ENCODE measurements at places on chromosomes 2 and 18.

DNA sequence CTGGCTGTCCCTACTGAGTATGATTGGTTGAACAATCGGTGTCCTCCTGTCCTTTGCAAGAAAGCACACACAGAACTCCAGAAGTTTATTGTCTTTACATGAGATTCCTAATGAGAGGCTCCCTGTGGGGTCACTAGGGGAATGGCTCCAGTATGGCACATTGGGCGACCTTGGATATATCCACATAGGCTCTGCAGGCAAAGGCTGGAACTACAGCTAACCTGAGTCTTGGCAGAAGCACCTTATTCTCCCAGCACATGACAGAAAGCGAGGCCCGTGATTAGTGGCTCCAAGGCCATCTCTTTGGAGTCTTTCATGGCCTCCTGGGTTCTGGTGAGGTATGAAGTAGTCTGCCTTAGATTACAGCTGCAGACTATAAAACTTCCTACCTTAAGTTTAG lies 49.0 kb downstream of the ZDBF2 start:
- no peak for DNase-seq

DNA sequence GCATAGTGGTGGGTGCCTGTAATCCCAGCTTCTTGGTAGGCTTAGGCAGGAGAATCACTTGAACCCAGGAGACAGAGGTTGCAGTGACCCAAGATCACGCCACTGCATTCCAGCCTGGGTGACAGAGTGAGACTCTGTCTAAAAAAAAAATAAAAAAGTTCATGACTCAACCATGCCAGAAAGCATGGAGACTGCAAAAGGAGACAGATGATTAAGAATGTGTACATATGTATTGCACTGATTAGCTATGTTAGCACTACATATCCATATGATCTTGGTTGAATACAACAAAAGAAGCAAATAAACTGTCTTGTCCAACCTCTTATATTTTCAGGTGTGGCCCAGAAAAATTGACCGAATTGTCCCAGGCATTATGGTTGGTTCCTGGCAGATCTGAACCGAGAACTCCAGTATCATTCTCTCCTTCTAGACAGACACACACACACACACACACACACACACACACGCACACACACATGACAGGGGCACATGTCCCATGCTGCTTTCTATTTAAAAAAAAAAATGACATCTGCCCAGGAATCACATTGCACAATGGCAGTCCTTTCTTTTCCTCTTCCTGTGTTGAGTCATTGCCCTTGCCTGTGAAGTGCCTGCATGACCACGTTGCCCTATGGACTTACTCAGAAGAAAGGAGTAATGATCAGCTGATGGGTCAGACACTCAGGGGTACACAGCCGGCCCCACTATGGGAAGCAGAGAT lies 65.6 kb downstream of the MYCN start:
- DNase-seq, result no peak

DNA sequence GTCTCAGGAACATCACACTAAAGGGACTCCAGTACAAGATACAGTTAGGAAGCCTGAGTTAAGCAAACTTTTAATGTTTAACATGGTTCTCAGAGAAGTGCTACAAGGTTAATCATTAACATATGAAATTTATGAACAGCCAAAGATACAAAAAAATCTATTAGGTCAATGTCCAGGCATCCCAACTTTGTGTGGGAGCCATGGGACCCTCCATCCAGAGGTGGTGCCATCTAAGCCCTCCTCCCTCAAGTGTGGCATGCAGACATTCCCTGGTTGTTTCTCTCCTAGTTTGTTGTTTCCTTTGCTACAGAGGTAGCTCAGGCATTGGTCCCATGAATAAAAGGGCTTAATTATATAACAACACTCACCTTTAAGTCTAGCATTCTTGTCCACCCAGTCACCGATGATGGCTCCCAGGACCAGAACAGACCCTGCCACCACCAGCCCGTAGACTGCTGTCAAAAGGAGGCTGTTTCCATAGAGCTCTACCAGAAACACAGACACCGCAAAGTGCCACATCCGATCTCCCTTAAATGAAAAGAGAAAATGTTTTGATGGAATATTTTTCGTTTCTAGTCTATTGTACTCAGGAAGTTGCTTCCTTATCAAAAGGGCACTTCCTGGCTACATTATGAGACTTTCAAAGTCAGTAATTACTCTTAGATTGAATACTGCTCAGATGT lies 5.7 kb downstream of the SLC40A1 start:
- no peak for DNase-seq

GRCh38 chr2:177550264-177551200 lies 158.0 kb downstream of the AGPS start:
- DNase-seq, result peak; percentile 19

DNA sequence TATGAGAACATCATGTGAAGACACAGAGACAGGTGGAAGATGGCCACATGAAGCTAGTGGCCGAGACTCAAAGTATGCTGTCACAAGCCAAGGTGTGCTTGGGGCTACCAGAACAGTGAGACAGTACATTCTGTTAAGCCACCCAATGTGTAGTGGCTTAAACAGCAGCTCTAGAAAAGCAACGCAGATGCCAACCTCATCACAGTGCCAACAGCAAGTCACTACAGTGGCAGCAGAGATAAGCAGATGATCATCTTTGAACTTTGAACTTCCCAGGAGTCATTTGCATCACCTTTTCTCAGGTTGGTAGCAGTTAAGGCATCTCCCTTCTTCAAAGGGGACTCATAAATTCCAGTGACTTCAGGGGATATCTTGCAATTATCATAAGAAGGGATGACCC lies 394.4 kb downstream of the LRP1B start:
- no peak for DNase-seq

DNA sequence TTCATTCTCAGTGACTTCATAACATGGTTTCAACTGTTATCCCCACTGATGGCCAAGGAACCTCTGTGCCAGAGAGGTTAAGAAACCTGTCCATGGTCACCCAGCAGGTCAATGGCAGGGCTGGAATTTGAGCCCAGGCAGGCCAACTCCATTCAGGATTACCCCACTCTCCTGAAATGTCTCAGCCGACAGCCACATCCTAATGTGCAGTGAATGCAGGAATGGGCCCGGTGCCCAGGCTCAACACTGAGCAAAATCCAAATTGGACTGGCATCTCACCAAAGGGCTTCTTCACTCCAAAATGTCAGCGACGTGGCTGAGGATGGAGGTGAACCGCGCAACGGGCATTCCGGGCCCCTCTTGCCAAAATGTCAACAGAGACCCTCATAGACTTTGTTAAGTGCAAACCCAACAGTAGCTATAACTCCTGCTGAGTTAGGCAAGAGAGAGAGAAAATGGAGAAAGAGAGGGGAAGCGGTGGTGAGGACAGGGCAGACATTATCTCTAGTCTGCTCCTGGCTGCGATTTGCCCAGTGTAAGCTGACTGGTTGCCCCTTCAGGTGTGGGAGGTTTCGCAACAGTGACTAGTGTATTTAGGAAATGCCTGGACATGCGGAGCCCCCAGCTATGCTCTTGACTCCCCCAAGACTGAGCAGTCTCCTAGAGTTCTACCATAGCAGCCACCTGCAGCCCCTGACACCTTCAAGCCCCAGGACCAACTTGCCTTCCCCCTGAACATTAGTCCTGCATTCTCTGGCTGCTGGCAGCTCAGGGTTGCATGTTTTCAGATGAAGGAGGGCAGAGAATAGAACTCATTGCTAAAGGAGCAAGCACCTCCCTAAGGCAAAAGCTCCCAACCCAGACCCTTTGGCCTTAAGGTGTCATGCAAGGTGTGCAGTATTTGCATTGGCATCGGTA lies 167.7 kb downstream of the ANAPC1 start:
- DNase-seq, result no peak

DNA sequence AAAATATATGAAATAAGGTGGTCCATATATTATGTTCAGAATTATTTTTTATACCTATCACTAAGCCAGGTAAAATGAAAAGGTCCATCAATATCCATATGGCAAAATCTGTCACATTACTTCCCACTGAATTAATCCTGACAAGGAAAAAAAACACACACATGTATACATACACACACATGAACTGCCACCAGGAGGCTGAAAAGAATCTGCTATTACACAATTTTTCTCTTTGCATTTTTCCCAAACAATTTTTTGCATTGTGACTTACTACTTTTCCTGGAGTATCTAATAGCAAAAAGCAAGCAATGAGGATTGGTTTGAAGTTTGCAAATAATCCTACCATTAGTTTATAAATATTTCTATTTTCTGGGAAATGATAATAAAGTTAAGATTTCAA lies 128.2 kb upstream of the CD226 start:
- no peak for DNase-seq

- no peak for DNase-seq
These were observed 36.1 kb upstream of the MYO3B start for GRCh38 chr2:170141865-170142264.

DNA sequence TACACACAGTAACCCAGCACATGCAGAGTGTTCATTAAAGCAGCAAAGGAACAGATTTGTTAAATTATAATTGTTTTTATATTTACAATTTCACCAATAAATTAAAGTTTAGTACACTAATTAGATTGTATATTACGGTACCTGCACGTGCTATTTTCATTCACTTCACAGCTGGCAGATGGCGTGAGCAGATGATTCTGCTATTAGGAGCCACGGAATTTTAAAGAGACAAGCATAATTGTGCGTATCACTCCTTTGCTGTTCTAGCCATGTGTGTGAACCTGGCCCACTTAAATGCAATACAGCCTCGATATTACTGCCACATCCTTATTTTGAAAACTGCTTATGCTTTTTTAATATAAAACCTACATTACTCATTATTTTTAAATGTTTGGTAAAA lies 332.8 kb upstream of the SOX11 start:
- DNase-seq, result no peak

GRCh38 chr2:54671010-54671409 lies 52.5 kb upstream of the EML6 start:
- no peak for DNase-seq

DNA sequence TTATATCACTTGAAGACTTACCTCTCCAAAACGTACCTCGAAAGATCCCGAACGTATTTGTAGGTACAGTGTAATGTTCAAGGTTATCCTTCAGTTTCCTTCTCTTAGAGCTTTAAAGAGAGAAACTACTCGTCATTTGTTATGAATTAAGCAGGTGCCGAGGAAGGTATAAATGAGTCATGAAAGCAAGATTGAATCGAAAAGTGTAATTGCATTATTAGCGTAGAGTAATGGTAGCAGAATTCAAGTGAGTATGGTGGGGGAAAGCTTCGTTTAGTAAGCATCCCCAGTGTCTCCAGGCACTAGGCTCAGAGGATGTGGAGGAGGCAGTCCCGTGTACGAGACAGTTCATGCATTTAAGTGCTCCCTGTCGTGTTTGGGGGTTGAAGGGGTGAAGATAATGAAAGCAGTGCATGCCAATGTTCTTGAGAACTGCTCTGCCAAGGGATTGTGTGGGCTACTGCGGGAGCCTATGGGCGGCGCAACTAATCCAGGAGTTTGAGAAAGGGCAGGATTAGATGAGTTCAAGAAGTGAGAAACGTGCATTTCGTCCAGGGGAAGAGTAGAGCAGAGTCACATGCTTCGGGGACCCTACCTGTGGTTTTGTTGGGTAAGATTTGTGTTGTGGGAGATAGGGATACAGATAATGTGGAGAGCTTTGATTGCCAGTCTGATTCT lies 858 bp downstream of the POLR1B start:
- no peak for DNase-seq

- DNase-seq, result no peak
These were observed 48.0 kb downstream of the TCF7L1 start for GRCh38 chr2:85181134-85181631.

DNA sequence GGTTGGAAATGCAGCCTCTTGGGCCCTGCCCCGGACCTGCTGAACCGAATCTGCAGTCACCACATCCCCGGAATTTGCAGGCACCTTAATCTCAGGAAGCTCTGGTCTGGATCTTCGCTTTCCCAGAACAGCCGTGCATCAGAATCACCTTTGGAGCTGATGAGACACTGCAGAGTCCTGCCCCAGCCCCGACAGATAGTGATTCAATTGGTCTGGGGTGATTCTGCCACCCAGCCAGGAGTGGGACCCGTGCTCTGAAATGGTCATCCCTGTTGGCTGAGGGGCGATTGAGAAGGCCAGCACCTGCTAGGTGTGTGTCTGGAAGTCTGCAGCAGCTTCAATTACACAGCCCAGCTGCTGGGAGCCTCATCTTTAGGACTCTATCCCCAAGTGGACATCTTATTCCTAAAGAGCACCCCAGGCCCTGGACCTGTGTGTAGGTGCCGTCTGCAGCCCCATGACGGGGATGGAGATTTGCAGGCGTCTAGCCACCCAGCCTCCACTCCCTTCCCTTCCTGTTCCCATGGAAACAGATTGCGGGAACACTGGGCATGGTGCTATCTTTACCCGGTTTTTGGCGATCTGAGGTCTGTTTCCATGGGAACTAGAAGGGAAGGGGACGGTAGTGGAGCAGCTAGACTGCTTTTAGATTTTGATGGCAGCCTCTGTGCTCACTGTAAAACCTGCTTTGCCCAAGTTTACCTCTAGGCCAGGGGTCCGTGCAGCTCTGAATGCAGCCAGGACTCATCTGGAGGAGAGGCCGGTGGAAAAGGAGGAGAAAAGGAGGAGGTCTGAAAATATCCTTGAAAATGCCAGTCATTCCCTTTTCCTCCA lies 156.1 kb downstream of the LDLRAD4 start:
- peak; percentile 64 for DNase-seq

- DNase-seq, result no peak
These were observed 26.6 kb downstream of the CD28 start for GRCh38 chr2:203732953-203733510.

GRCh38 chr18:54112356-54112755 lies 112.1 kb downstream of the MBD2 start:
- no peak for DNase-seq

- DNase-seq, result no peak
These were observed 217.6 kb downstream of the BABAM2 start for GRCh38 chr2:28108143-28108542.

DNA sequence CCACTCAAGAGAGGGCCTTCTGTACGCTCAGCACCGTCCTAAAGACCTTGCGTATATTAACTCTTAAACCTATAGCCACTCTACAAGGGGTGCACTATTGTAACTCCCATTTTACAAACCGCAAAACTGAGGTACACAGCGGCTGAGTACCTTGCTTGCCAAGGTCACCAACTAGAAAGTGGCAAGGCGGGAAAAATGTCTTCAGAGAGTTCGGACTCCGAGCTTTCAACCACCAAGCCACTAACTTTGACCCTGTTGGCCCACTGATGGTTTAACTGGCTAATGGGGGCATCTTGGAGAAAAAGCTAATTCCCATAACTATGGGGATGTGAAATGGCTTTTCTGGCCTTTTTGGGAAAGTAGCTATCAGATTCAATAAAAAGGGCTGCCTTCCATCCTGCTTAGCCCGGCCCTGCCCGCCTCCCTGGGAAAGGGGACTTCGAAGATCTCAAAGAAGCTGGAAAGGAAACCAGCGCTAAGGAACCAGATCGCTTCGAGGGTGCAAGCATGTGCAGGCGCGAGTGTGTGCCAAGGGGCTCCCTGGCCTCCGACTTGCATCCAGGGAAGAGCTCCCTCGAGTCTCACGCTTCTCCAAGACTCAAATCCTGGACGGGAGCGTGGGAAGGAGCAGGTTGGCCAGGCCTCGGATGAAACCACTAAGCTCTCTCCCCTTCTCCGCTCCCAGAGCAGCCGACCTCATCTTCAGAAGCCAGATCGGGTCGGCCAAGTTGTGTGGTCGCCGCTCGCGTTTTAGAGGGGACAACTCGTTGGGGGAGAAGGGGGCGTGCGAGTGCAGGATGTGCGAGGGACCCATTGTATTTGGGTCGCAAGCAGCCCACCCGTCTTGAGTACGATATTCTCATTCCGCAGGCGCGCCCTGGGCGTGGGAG lies 2.2 kb upstream of the SP5 start:
- no peak for DNase-seq

- peak; percentile 25 for DNase-seq
These were observed at the start of gene RBMS1 for GRCh38 chr2:160493227-160494028. Gene RBMS1, minus strand, starts transcription at chr2:160493807. Its CDS starts 444 bp downstream, at chr2:160493363.
